ENCODE measurements at places on chromosomes 1 and 21.

- peak; percentile 28 for DNase-seq
Measured at GRCh38 chr1:236338096-236338495, 56.0 kb upstream of the EDARADD start.

DNA sequence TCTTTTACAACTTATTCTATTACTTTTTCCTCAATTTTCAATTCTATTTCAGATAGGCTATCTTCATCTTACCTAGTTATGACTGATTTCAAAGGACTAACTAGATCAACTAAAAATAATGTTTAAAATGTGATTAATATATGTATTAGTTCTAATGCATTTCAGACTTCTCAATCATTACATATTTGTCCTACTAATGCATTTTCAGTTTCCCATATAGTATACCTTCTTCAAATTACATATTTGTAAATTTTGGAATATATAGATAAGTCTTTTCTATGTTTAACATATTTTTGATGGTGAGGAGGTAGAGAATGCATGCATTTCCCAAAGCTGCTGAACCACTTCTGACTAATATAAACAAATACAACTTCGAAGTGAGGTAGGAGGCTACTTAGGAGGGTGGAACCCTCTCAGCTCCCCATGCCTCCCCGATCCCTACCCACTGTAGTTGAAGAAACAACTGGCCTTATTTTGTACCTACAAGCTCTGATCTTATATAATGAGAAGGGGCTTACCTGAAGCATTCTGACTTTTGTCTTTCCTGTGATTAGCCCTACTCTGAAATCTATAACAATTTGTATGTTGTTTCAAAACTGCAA, 1.7 kb downstream of the TRMT1L start:
- DNase-seq: no peak

DNA sequence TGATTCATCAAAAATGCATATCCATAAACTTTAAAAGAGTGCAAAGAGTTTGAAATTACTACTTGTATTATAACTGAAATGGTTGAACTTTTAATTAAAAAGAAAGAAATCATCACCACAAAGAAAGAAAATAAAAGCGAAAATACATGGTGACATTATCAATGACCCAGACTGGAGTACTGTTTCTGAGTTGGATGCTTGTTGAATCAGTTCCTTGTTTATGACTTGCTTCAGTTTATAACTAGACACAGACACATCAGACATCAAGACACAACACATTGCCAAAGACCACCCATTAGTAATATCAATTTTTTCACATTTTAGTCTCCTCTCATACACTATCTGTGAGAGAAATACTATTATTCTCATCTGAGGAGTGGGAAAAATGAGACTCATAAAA, 293.0 kb downstream of the MRPL39 start:
- no peak for DNase-seq

GRCh38 chr1:230796626-230797025, 49.4 kb downstream of the CAPN9 start:
- DNase-seq: no peak

DNA sequence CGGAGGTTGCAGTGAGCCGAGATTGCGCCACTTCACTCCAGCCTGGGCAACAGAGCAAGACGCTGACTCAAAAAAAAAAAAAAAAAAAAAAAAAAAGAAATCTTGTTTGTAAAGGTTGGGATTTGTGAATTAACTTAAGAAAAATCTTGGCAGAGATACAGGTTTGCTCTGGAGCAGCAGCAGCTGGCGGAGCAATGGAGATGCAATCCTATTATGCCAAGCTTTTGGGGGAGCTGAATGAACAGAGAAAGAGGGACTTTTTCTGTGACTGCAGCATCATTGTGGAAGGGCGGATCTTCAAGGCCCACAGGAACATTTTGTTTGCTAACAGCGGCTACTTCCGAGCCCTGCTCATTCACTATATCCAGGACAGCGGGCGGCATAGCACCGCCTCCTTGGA, 5.6 kb downstream of the ZBTB8B start:
- no peak for DNase-seq

DNA sequence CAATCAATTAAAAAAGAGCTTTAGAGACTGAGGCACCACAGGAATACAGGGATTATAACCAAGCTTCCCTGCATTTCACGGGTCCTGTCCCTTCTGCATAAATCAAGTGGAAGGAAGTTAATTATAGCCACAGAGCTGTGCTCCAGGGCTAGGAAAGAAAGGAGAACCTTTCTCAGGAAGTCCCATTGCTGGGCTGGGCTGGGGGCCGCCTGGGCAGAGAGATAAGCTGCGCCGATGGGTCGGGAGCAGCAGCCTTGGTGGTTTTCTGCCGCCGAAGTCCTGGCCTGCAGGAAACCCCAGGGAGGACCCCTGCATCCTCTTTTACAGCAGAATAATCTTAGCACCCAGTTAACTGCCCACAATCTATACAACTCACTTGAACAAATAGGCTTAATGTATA, 12.6 kb upstream of the CD34 start:
- DNase-seq: no peak

DNA sequence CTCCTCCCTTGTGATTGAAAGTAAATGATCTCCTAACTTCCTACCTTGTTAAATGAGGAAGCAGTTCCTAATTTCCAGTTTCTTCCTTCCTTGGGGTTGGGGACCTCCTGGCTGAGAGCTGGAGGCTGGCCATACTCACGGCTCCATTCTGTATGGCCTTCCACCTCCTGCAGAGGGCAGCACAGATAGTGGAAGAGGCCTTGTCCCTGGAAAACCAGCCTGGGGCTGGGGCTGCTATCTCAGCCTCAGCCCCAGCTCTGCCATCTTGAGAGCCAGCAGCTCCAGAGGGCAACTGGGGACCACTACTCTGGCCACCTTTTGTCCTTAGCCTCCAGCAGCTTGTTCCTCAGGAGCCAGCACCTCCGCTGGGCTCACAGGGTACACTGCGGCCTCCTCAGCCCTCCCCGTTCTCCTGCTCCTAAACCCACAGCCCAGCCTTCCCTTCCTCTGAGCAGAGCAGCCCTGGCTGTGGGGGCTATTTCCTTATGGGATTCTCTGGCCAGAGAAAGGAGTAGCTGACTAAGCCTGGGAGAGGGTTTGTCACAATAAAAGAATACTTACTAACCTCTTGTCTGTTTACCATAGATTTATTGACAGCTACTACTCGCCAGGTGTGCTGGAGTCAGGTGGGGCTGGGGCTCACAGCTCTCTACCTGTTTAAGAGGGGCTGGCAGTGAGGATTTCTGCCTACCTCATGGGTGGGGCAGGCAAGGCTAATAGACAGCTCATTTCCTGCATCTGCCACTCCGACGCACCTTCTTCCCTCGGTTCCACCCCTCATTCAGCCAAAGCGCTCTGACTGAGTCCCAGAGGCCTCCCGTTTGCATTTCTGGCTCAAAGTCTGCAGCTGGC, 6.3 kb downstream of the TMEM234 start:
- peak; percentile 53 for DNase-seq

DNA sequence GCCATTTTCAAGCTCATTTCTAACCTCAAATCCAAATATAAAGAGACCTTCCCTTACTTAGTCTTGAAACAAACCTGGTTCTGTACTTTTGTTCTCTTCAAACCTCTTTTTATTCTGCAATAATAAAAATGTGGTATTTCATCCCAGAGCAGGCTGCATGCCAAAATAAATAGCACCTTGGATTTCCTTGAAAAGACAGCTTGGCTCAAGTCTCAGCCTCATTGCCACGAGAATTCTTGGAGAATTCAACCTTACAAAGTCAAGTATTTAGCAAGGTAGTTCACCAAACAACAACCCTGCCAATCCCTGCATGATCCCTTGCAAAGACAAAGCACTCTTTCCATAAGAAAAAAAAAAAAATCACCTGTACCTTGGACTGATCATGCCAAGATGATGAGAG, 33.8 kb downstream of the KANK4 start:
- DNase-seq: no peak

GRCh38 chr1:226073184-226073950, 10.9 kb downstream of the H3-3A start:
- no peak for DNase-seq

DNA sequence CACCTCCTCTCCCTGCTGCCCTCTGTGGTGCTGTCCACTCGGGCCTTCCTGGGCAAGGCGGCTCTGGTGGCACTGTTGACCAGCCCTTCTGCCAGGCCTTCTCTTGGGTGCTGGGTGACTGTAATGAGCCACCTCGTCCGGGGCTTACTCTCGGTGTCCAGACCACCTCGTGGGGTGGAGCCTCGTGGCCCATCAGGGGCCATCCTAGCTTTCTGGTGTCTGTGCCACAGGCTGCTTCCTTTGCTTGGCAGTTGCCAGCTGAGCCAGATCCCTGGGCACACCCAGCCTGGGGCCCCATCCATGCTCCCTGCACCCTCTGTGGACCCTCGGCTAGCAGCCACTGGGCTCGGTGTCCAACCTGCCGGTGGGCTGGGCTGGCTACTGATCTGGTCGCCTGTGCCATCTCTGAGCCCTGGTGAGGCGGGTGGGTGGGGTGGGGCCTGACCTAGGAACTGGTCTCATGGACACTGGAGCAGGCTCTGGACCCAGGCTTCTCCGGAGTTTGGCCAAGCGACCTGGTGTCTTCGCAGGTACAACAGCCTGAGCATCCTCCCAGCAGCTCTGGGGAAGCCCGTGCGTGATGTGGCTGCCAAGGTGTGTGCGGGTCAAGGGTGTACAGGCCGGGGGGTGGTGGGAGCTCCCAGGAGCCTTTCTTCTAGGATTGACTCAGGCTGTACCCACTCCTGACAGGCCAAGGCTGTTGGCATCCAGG, 1.4 kb downstream of the PRXL2B start:
- no peak for DNase-seq

- DNase-seq: peak; percentile 80
Measured at GRCh38 chr1:108590957-108591356, 31.1 kb downstream of the EEIG2 start.

- no peak for DNase-seq
Measured at GRCh38 chr21:40719615-40720014, 127.3 kb downstream of the DSCAM start.

- DNase-seq: no peak
Measured at GRCh38 chr1:55490547-55490946, 275.4 kb upstream of the USP24 start.

DNA sequence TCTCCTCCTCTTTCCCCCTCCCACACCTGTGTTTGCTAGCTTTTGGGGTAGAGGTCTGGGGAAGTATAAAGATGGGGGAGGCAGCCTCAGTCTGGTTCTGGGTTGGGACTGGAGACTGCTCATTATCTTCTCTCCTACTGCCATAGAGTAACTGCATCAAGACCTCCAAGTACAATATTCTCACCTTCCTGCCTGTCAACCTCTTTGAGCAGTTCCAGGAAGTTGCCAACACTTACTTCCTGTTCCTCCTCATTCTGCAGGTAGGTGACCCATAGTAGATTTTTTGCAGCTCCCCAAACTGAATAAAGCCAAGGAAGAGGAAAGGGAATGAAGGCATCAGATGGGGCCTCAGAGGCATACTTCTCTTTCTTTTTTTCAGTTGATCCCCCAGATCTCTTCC, 5.3 kb downstream of the ATP8B2 start:
- DNase-seq: no peak

- peak; percentile 98 for DNase-seq
Measured at GRCh38 chr1:153958111-153958960, at the start of gene CRTC2. TSS of gene CRTC2 (minus strand) at chr1:153958612. CDS start at chr1:153958497, 115 bp downstream.

- DNase-seq: no peak
Measured at GRCh38 chr1:161728376-161729226, 7.3 kb downstream of the FCRLB start.
